ENCODE measurements at places on chromosomes 4 and X.
A peak's percentile ranks its signal among the peaks of the same experiment; 100 is the strongest.

DNA sequence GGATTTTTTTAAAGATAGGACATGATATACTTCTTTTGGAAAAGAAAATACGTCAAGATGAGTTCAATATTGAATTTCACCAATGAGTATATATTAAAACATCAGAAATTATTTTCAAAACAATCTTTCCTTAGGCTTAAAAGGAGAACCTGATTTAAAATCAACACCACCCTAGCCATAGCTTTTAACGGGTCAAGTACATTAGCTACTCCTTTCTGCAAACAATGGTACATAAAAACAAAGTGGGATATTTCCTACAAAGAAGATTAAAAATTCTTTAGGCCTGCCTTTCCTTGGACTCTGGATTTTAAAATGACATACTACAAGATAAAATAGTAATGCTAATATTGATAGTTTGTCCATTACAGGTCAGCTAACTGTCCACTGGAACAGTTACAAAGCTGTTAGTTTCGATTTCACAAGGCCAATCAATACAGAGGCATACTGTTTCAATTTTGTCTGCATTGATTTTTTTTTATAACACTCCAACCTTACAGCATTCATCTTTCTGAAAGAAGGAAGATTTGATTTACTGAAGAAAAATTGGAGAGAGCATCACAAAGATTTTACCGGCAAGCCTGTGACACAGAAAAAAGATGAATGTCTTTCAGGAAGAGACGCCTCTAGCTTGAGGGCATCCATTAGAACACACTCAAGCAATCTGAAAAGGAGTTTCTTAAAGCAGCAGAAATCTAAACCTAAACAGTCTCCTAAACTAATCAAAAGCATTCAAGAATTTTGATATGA lies 97.2 kb downstream of the MAB21L2 start:
- peak; percentile 47 for DNase-seq

GRCh38 chr4:71216316-71216959 lies 122.4 kb upstream of the SLC4A4 start:
- no peak for DNase-seq

- DNase-seq, result no peak
These were observed 77.1 kb downstream of the EVC start for GRCh38 chr4:5788144-5788543.

GRCh38 chr4:159252491-159252890 lies 149.6 kb downstream of the RAPGEF2 start:
- no peak for DNase-seq

GRCh38 chr4:20621476-20621875 lies 78.8 kb upstream of the PACRGL start:
- DNase-seq, result no peak

- DNase-seq, result peak; percentile 52
These were observed 15.2 kb upstream of the ANXA10 start for GRCh38 chr4:168076989-168077725.

- DNase-seq, result no peak
These were observed 201.8 kb upstream of the GK2 start for GRCh38 chr4:79609817-79610216.

GRCh38 chrX:72306085-72306801 lies 529 bp upstream of the CITED1 start:
- DNase-seq, result peak; percentile 51

GRCh38 chrX:129743821-129744220 lies 5.0 kb downstream of the XPNPEP2 start:
- DNase-seq, result no peak

DNA sequence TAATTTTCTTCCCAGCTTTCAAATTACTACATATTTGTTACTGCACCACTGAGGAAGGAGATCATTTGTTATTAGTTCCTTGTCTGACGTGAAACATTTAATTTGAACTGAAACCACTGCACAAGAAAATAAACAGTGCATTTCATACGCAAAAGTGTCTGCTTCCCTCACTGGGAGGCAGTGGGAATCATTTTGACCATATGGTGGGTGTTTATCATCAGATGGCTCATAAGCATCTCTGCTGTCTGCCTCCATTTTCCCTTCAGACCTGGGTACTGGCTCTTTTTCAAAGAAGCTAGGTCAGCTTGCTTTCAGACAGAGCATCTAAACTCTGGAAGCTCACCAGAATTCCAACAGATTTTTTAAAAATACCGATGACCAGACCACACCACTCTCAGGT lies 135.2 kb downstream of the PCDH19 start:
- no peak for DNase-seq

DNA sequence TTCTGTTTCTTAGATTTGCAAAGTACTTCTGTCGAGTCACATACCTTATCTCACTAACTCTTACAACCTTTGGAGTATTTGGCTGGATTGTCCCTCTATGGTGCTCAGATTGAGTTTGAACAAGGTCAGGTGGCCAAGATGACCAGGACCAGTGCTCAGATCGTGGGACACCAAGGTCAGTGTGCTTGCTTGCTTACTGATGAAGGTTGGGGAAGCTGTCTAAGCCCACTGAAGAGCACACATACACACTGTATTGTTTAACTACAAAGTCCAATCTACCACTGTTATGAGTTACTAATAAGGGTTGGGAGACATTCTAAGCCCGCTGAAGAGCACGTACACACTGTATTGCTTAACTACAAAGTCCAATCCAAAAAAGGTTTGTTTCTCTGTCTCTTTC lies 53.7 kb downstream of the TAB3 start:
- DNase-seq, result no peak

- DNase-seq, result no peak
These were observed 301.0 kb downstream of the PAPSS1 start for GRCh38 chr4:107419052-107419451.

GRCh38 chr4:955161-955921 lies 18.0 kb downstream of the DGKQ start:
- DNase-seq, result no peak

- no peak for DNase-seq
These were observed 90.3 kb upstream of the TBL1X start for GRCh38 chrX:9374555-9374954.

- DNase-seq, result no peak
These were observed 18.8 kb downstream of the PPP2R2C start for GRCh38 chr4:6453688-6453990.

DNA sequence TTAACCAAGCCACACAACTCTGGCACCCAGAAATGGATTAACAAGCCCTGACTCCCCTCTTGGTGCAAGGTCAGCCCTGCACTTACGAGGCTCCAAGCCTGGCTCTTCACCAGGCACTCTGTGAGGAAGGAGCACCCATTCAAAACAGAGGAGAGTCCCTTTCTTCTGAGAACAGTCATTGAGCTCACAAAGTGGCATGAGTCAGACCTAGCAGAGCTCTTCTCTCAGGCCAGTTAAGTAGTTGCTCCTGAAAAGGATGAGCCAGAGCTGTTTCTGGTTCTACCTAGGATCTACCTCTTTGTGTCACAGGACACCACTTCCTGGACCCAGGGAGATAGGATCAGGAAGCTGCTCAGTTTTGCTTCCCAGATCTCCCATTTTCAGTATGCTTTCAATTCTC lies 48.2 kb downstream of the EVC2 start:
- no peak for DNase-seq

DNA sequence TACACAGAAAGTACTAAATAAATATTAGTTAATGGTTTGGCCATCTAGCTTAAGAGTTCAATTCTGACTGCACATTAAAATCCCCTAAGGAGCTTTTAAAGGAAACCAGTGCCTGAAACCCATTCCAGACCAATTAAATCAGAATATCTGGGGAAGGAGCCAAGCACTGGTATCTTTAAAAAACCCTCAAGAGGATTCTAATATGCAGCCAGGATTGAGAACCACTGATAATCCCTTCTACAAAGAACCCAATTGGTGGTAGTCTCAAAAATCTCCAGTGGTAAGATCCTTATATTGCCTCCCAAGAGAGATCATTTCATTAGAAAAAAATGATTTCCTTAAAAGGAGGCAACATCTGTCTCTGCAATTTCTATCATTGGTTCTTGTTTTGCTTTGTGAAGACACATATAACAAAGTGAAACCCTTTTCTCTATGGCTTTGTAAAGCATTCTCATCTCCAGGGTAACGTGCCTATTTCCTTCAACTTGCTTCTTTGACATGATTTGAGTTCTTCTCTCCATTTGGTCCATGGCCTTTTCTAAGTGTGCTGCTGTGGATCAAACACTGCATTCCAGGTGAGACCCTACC lies 3.5 kb downstream of the GPR34 start:
- no peak for DNase-seq

GRCh38 chr4:153438916-153439756 lies 27.0 kb upstream of the TMEM131L start:
- no peak for DNase-seq

- DNase-seq, result no peak
These were observed 132.8 kb downstream of the MGST2 start for GRCh38 chr4:139798456-139798855.

DNA sequence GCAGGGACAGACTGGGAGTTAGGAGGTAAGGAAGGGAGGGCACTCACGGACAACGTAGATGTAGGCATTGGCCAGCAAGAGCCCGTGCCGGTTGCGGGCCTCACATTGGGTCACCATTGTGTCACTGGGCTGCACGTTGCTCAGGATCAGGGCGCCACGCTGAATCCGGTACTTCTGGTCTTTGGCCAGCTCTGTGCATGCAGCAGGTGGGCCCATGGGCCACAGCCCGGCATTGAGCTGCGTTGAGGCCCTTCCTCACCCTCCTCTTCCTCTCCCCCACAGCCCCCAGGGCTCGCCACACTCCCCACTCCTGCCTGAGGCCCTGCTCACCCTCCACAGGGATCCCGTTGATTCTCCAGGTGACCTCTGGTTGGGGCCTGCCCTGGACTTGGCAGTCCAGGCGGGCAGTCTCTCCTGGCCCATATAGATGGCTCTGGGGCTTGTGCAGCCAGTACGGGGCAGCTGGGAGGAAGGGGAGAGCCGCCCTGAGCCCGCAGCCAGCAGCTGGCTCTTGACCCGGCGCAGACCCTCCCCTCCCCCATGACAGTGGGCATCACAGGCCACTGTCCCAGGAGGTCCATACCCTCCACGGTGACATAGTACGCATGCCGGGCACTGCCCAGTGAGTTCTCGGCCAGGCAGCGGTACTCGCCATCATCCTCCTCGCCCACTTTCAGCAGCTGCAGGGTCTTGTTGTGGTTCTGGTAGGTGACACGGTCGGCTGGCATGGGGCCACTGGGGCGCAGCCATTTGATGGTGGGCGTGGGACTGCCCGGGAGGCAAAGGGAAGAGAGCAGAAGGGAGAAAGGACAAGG lies 16.3 kb downstream of the L1CAM start:
- no peak for DNase-seq

- no peak for DNase-seq
These were observed 142.1 kb downstream of the PDGFRA start for GRCh38 chr4:54371173-54371572.

DNA sequence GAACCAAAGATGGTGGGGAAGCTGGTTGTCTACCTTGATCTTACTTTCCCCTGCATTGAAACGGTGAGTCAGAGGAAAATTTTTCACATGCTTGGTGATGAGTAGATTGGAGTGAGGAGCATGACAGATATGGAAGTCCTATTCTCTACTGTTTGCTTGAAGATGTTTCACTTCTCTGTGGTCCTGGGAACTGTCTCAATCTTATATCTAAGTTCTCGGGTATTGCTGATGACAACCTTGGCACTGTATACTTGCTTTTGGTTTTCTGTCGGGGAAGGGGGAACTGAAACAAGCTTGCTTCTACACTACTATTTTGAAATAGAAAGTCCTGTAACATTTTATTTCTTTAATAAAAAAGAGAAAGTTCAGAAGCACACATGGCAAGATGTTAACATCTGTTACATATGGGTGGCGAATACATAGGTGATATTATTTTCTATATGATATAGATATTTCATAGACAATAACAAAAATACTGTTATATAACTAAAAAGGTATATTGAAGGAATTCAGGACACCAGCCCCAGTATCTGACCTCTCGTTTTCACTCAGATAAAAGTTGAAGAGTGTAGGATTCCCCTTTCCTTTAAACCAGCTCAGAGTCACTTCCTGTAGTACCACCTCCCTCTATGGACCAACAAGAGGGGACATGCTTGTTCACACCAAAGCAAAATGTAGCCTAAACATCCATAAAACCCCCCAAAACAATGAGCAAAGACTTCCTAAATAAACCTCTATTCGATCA lies 88.8 kb downstream of the FMR1NB start:
- DNase-seq, result no peak

DNA sequence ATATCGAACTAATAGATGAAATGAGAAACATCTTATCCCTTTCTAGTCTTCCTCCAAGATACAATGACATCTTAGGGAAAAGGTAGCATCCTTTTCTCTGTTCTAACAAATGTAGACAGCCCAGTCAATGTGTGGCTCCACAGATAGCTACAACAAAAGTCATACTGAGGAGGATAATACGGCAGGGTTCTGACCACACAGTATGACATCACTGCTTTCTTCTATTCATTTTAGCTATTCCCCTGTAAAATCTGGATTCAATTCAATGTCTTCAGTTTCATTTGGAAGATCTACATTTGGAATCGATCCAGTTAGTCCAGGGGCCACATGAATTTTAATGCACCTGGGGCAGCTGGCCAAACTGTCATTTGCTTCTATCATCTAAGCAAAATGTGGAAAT lies 51.4 kb downstream of the ENOX2 start:
- no peak for DNase-seq

DNA sequence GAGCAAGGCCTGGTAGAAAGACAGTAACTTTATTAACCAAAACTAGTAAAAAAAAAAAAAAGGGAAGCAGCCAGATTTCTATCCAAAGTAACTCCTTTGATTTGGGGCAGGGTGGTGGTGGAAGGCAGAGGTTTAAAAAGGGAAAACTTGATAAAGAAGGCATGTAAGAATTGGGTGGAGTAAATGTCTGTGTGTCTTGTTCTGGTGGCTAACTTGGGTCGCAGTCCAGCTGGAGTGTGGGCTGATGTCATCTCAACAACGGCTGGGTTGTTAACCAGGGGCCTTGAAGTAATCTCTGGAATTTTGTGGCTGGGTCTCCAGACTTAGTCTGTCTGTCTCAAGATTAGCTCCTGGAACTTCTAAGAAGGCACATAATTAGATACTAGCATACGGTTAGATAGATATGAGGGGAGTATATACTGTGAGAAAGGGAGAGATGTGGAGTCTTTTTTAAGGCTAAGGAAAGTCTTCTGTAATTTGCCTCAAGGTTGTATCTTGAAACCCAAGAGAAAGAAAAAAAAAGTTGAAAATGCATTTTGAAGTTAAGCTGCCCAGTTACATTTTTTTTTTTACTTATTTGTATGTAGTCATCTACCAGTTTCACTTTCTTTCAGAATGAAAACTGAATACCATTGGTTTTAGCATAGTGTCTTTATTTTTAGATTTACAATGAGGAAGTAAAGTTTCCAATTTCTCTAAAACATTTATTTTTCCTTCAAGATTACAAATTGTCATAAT lies 48.3 kb downstream of the MTHFD2L start:
- DNase-seq, result no peak

GRCh38 chr4:181265370-181265769 lies 977.8 kb upstream of the TENM3 start:
- no peak for DNase-seq

GRCh38 chr4:113882668-113883067 lies 96.8 kb downstream of the ARSJ start:
- DNase-seq, result no peak

- DNase-seq, result no peak
These were observed 193.9 kb upstream of the RPL34 start for GRCh38 chr4:108426493-108426892.

- peak; percentile 6 for DNase-seq
These were observed 1.1 kb upstream of the LIN54 start for GRCh38 chr4:83011689-83012199.

GRCh38 chr4:181517491-181517890 lies 725.7 kb upstream of the TENM3 start:
- no peak for DNase-seq

GRCh38 chr4:106314960-106315359 lies 1.0 kb downstream of the TBCK start:
- no peak for DNase-seq

- no peak for DNase-seq
These were observed 231.3 kb upstream of the S100G start for GRCh38 chrX:16418650-16419049.

All from retina (tissue), 1 donor.